Stimulated activated CD4-positive, alpha-beta T cell treated with anti-CD3 and anti-CD28 coated beads, Interleukin-15, amount 100 ng/mL, for 48 hours (primary cell): ENCODE measurements at places on chromosomes 2 and 18.

- no peak for DNase-seq
These were observed 1068.0 kb upstream of the ZEB2 start for GRCh38 chr2:145587922-145588321.

- no peak for DNase-seq
These were observed 297.4 kb downstream of the TGIF1 start for GRCh38 chr18:3747176-3747973.

DNA sequence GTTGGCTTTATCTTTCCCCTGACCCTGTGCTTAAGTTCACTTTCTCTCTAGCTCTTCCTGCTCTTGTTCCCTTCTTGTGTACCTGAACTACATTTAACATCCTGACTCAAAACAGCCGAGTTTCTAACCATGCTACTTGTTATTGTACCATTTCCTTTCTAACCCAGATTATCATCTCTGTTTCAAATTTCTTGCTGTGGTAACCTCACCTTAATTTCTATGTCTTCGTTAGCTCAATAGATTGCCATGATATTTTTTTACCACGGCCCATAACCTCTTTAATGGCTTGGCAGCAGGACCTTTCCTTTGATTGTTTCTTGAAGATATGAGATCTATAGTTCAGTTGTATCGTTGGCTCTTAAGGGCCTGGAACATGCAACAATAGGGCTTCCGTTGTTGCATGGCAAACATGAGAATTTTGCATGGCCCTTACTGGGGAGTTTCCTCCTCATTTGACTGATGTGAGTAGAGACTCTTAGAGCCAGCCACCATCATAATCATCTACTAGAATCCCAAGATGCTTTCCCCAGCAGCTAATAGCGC is 11.1 kb downstream of the CFAP36 start:
- no peak for DNase-seq

- DNase-seq, result no peak
These were observed 55.1 kb upstream of the ACVR2A start for GRCh38 chr2:147789720-147790119.

GRCh38 chr2:16482460-16482859 is 183.2 kb downstream of the CYRIA start:
- no peak for DNase-seq

DNA sequence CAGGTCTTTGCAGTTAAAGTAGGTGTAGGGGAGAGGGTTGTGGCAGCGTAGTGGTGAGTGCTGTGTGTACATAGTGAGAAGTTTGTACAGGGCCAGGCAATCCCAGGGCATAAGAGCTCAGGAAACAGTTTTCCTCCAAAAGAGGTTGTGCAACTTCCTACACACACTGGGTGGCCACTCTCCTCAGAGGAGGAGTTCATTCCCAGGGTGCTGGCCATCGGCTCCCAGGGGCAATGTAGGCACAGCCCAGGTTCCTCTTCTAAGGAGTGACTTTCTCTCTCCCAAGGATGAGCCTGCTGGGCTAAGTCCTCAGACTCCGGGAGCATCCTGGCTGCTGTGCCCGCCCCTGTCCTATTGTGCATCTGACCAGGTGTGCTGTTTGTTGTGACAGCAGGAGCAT is 3.0 kb downstream of the ACOXL start:
- DNase-seq, result no peak

DNA sequence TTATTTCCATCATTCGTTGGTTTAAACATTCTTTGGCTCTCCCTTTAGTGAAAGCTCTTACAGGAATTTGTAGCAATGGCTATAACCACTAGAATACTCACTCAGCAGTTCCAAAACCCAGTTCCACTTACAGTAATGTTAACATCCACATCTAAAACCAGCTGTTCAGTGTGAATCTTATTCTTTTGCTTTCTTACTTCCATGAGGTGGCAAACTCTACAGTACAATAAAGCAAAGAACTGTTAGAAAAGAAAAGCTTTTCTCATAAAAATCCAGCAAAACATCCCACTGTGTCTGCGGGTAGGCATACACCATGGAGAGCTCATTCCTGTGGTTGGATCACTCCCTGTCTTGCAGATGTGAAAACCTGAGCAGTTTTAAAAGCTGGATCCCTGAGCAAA is 147.1 kb downstream of the ARHGAP28 start:
- DNase-seq, result no peak

DNA sequence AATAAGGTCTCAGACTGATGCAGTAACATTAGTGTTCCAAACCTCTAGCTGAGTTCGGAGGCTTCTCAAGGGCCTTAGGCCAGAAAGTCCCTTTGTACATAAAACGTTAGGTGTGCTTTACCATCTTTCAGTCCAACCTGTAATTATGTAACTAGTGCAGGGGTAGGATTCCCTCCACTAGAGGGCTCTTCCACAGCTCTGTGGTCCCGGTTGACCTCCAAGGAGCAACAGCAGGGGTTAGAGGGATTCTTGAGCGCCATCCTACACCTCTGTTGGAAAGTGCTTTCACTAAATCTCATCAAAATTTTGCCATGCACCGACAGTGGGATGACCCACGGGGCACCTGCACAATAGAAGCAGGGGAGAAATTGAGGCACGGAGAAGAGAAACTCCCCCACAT is 155.8 kb upstream of the LRP1B start:
- DNase-seq, result no peak

DNA sequence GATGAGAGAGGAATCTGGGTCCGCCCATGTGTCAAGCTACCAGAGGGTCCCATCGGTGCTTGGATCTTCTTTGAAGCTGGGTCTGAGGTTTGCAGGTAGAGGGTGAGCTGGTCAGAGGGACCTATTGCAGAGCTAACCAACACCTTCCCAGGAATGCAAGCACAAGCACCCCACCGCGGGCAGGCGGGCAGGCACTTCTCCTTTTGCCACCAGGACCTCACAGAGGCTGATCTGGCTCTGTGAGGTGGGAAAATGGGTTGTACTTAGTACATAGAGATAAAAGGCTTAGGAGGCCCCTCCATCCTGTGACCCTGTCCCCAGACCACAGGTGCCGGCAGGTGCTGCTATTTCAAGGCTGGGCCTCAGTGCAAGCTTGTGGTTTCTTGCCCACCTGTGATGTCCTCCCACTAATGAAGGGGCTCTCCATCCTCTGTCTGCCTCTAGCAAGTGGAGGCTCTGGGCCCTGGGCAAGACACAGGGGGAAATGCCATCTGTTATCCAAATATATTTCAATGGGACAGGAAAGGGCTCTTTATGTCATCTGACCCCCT is 31.4 kb upstream of the IL37 start:
- no peak for DNase-seq

- no peak for DNase-seq
These were observed at the start of gene ESPNL for GRCh38 chr2:238100049-238100820. Gene ESPNL (plus strand): TSS chr2:238100340. CDS start chr2:238100420, 80 bp downstream.
